ENCODE measurements at places on chromosomes 5 and 9.

GRCh38 chr9:135907006-135907430 lies 328 bp downstream of the CAMSAP1 start:
- no peak for DNase-seq

DNA sequence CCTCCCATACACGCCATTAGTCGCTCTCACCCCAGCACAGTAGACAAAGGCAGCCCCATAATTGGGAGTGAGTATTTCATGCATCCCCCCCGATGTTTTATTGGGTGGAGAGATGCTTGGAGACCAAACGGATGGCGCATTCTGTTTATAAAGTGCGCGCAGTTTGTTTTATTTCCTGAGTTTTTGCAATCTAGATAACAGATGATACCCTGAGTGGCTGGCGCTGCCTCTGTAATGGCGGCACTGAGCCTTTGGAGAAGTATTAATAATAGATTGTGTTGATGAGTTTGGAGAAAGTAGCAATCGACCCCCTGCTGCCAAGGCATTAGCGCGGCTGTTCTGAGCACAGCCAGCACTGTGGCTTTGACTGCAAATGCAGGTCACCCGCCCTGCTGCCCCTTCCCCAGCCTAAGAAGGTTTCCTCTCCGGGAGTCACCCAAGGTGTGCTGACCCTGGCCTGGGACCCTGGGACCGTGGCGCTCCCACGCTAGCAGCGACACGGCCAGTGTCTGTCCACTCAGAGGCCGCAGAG lies 74.3 kb downstream of the LMX1B start:
- no peak for DNase-seq

- DNase-seq: peak; percentile 82
Observed at GRCh38 chr5:169302491-169303118, 1.7 kb upstream of the SLIT3 start.

DNA sequence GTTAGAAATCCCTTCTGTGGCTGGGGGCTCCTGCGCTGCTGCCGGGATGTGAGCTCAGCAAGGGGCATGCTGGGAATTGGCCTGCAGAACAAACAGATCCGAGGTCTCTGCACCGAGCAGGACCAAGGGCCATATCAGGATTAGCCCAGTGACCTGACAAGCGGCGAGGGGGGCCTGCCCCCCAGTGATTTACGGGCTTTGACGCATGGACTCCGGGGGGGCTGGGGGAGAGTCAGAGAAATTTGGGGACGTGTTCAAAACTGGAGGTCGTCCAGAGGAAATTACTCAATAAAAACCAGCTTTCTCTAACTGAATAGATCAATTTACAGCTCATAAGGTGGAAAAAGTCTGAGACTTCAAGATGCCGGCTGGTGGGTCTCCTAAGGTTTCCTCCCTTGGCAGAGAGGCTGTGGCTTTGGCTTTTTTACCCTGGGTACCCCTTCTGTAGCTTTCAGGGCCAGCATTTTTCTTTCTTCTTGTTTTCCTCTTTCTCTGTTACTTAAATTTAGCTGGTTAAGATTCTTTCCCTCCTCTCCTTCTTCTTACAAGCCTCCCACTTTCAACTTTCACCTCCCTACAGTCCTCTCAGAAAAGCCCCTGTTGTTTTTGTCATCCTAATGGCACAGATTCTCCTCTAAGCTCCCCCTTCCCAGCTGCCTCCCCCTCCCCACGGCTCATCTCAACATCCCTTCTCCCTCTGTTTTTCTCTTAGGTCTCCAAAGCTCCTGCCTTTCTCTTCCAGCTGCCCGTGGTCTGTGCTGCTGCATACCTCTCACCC lies 551.0 kb downstream of the CCDC171 start:
- no peak for DNase-seq

DNA sequence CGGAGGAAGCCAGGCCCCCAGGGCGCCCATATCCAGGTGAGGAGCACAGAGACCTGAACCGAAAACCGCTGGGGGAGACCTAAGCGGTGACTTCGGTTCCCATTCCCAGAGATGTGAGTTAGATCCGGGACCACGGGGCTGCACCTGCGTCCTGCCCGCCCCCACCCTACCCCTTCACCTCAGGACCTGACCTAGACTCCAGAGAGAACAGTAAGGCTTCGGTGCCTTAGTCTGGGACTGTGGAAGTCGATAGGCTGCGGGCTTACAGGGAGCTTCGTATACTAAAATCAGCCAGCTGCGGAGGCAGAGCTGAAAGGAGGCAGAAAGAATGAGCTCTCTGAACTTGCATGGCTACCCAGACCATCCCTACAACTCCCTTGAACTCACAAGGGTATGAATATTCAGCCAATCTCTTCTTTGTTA lies 518 bp upstream of the FAM13B start:
- no peak for DNase-seq

DNA sequence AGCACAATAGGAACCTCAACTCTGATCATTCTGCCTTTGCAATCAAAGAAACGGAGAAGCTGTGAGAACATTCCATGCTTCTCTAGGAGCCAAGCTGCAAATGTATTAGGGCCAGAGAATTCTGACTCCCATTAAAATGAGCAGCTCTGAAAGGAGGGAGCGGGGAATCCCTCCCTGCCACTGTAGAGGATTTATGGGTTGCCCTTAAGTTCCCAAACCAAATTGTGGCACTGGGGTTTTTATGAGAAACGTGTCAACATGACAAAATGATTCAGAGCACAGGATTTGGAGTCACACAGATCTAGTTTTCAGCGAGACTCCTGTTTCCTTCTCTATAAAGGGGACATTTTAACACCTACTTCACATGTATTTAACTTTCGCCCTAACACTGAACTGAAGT lies 1.8 kb downstream of the IL6ST start:
- no peak for DNase-seq

- no peak for DNase-seq
Observed at GRCh38 chr9:70835323-70835722, 286.1 kb downstream of the TRPM3 start.

DNA sequence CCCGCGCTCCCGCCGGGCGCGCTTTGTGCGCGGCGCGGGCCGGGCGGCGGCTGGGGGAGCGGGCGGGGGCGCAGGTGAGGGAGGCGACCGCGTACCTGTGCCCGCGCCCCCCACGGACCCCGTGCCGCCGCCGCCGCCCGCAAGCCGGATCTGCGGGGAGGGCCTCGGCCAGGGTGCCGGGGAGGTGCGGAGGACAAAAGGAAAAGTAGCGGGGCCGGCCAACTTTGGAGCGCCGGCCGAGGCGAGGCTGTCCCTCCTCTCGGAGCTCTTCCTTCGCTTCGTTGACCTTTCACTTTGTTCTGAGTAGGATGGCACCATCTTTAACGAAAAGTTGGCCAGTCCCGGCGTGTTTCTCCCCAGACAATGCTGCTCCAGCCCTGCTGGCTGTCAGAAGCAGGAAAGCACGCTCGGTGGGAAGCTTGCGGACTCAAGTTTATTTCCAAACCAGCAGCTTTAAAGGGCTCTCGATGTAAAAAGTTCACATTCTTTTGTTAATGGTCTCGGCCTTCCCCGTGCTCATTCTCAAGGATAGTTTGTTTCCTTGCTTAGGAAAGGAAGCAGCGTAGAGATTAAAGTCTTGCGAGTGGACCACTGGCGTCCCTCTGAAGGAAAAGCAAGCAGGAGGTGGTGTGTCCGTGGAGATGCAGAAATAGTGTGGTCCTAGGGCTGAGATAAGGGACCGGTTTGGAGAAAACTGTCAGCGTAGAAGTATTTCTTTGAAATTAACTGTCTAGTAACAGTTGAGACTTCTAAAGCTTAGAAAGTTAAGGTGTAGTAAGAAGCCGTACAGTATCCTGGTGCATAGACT lies 639 bp downstream of the EHMT1 start:
- DNase-seq: peak; percentile 59

- no peak for DNase-seq
Observed at GRCh38 chr5:82635561-82636288, 357.6 kb upstream of the RPS23 start.

DNA sequence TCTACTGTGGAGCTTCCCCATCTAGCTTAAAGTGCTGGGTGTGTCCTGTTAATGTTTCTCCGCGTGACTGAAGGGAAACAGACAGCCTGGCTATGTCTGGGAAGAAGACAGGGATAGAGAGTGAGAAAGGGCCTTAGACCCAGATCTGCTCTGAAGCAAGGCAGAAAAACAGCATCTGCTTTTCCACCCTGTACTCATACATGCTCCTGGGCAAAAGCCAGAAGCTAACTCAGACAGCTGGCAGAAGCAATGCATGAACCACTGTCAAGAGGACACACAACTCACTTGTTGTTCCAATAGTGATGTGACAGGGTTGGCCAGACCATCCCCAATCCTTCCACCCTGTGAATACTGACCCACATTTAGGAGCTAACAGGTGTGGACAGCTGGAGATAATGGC lies 63.3 kb downstream of the DPYSL3 start:
- no peak for DNase-seq

DNA sequence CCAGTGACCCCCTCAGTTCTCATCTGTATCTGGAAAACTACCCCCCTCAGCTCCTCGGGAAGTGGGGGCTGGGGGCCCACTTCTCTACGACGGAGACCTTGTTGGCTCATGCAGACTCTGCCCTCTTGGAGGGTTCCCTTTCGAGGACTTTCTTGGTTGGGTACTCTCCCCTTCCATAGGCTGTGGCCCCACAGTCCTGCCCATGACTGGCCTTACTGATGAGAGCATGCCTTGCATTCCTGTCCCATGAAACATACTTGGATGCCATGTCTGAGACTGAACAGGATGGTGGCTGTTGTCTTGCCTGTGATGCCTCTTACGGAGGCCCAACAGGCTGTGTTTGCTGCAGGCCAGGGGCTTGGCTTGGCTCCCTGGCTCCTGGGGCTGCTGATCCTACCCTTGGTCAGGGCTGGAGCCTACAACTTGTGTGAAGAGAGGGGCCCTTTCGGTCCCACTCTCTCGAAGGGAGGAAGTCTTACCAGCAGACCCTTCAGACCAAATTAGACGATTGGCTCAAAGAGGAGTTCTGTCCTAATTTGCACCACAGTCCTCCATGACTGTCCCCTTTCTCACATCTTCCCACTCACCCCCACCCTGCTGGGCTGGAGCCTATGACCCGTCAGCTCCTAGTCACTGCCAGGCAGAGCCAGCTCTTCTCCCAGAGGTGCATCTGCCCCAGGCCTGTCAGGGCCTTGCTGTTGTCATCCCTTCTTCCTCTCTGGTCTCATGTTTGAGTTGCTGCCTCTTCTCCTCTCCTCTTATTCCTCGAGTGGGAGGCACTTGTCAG lies 109.9 kb downstream of the CACNA1B start:
- no peak for DNase-seq

DNA sequence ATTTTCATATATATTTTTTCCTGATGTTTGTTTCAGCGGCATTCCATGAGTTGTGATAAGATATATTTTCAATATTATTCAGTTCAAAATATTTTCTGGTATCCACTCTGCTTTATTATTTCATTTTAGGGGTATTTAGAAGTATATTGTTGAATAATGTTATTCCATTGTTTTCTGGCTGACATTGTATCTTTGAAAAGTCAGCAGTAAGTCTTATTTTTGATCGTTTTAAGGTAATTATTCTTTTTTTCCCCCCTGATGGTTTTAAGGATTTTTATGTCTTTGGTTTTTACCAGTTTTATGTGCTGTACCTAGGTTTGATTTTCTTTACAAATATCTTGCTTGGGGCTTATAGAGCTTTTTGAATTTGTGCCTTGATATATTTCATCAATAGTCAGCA lies 6.6 kb upstream of the GLRA1 start:
- no peak for DNase-seq

DNA sequence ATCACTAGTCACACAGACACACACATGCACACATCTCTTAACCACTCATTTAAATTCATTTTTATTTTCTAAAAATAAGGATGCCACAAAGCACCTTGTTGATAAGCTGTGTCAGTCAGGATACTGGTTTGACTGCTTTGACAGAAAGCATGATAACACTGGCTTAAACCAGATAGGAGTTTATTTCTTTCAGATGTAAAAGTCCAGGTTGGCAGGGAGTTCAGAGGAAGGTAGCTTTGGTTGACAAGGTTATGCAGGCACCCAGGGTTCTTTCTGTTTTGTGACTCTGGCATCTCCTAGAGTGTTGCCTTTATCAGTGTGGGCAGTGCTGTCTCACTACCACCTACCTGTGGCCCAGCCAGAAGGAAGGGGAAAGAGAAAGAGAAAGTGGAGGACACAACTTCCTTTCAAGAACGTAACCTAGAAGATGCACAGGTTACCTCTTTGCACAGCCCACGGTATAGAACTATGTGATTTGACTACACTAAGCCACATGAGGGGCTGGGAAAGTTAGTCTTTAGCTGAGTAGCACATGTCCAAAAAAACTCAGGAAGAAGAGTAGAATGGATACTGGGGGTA lies 334.7 kb downstream of the OSTF1 start:
- no peak for DNase-seq

GRCh38 chr9:117612317-117612716 lies 91.9 kb upstream of the TLR4 start:
- DNase-seq: no peak

GRCh38 chr5:72955143-72955767 lies 586 bp upstream of the FCHO2 start:
- DNase-seq: no peak

GRCh38 chr9:84303061-84303460 lies 37.5 kb downstream of the SLC28A3 start:
- DNase-seq: no peak
